ENCODE measurements at places on chromosomes 6 and 20.

DNA sequence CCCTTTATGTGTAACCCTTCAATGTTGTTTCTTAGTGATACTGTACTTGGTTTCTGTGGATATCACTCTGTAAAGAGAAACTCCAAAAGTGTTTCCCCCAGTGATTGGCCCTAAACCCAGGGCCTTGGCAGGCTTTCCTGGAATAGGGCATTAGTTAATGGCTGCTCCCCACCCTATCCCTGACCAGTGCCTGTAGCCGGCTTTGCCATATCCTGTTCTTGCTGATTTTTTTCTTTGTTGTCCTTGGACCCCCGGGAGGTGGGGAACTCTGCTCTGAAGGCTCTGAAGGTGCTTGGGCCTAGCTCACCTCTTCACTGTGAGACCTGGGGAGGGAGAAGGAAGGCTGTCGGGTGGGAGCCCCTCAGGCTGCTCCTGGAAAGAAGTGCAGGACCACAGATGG, 120.1 kb downstream of the TCP11 start:
- no peak for DNase-seq

- DNase-seq, result no peak
Observed at GRCh38 chr6:44001318-44002066, 125.8 kb downstream of the MRPL14 start.

DNA sequence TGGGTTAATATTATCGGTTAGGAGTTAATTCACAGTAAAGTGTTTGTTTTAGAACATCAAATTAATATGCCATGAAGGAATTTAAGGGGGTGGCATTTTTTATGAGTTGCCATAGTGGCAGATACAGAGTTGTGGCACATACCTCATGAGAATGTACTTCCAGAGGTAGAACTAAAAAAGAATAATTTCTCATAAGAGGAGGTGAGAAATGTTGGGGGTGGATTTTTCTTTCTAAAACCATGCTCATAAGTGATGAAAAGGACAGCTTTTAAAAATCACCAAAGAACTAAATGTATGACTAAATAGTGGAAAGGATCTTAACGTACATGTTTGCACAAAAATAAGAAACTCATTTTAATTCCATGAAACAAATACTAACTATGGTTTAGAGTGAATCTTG, 58.7 kb downstream of the SHLD1 start:
- no peak for DNase-seq

- DNase-seq, result no peak
Observed at GRCh38 chr6:154931711-154932424, 63.2 kb upstream of the TIAM2 start.

DNA sequence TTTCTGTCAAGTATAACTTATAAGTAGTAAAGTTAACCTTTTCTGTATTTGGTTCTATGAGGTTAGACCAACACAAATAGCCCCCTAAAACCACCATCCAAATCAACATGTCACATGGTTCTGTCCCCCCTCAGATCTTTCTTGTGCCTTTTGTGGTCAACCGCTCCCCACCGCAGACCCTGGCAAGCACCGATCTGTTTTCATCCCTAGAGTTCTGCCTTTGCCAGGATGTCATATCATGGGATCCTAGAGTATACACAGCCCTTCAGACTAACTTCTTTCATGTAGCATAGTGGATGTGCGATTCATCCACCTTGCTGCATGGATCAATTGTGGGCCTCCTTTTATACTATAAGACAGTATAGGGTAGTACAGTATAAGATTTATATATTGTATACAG, 124.3 kb downstream of the BCAS1 start:
- no peak for DNase-seq

- DNase-seq, result no peak
Observed at GRCh38 chr6:156590482-156590881, 186.7 kb upstream of the ARID1B start.

DNA sequence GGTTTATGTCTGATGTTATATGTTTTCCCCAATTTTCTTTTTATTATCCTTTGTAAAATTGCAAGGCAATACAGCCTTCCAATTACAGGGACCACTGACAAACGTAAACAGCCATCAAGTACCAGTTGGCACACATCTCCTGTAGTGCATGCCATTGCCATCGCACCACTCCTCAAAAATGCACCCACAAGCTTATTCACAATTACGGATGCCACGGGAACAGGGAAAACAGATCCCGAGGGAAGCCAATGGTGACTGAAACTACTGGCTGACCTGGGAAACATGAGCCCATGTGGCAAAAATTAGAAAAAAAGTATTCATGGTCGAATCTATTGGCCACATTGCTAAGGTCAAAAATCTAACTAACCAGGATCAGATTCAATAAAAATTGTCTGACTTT, 395.2 kb downstream of the PAX1 start:
- DNase-seq, result no peak

- no peak for DNase-seq
Observed at GRCh38 chr6:163189609-163190008, 224.9 kb upstream of the QKI start.

- no peak for DNase-seq
Observed at GRCh38 chr20:50142812-50143211, 10.7 kb downstream of the PEDS1 start.

DNA sequence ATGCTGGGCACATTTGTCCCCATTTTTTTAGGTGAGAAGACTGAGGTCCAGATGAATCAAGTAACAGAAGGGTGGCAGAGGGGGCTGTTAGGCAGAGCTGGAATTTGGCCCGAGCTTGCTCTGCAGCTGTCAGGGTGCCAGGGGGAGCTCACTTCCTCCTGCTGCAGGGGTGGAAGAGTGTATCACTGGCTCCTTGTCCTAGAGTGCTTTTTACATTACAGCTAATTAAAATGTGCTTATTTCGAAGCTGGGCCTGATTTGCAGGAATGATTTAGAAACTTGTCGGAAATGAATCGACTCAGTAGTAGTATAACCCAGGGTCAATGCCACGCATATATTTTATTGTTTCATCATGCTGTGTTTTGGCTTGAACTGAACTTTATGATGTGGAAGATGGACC, 11.1 kb downstream of the TOX2 start:
- DNase-seq, result no peak

- DNase-seq, result no peak
Observed at GRCh38 chr6:150200428-150201100, 57.7 kb downstream of the PPP1R14C start.

DNA sequence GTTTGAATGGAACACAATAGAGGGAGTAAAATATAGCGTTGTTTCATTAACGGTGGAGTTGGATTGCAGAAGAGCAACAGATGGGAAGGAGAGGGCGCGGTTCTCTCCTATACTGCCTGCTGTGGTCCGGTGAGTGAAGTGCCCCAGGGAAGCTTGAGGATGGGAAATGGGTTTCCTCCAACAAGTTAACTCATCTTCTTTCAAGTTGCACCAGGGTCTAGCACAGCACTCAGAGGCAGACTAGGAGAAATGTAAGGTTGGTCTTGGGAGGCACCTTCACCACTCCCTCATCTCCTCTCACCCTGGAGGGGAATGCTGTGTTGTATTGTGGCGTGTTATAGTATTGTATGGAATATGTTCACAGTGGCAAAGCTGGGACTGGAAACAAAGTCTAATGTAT, 96.9 kb upstream of the SLC24A3 start:
- no peak for DNase-seq

All from stimulated activated CD4-positive, alpha-beta T cell treated with anti-CD3 and anti-CD28 coated beads, Interleukin-12 subunit alpha, Interleukin-12 subunit beta, amount 100 ng/mL, for 48 hours (primary cell).